SIG-M5 (cell line): ENCODE measurements at places on chromosomes 2 and 18.

DNA sequence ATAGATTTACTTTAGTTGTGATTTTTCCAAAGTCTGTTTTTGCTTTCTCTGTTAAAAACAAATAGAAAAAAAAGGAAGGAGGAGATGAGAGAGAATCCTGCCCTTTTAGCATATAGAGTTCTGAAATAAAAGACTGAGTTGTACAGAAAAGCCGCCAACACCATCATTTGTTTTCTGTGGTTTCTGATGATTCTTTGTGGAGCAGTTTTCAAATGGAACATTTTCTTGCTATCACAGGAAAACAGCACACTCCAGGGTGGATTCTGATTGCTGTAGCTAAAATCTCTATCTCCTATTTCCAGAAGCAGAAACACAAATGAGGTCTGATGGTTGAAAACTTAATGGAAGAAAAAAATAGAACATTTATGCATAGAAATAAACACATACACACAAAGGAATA lies 144.6 kb upstream of the L3MBTL4 start:
- DNase-seq, result no peak

GRCh38 chr2:219611866-219612576 lies 14.4 kb downstream of the STK11IP start:
- no peak for DNase-seq

- no peak for DNase-seq
Observed at GRCh38 chr2:54672590-54673456, 50.6 kb upstream of the EML6 start.

- no peak for DNase-seq
Observed at GRCh38 chr2:85994897-85995647, 106.3 kb upstream of the ST3GAL5 start.

GRCh38 chr18:77762014-77762413 lies 512.4 kb downstream of the GALR1 start:
- no peak for DNase-seq

- DNase-seq, result no peak
Observed at GRCh38 chr2:12062053-12062395, 315.6 kb downstream of the LPIN1 start.

- no peak for DNase-seq
Observed at GRCh38 chr18:56651771-56652092, 573 bp downstream of the WDR7 start.

DNA sequence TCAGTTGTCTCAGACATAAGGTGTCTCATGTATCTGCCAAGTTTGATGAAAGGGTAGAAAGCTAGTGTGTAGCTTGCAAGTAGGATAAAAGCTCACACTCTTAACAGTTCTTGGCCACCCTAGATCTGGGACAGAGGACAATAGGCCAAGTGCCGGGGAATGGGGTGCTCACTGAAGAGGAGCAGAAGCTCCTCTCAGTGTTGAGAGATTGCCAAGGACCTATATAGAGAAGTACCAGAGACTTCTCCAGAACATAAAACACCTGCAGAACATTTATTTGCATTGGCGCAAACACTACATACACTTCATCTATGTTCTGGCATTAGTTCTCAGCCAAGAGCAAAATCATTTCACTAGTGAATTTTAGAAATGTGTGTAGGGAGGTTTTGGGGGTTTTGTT lies 2.9 kb upstream of the GTF3C3 start:
- no peak for DNase-seq
